Activated T-cell treated with anti-CD3 and anti-CD28 coated beads, Interleukin-2, amount 50 U/mL, for 72 hours (primary cell): ENCODE measurements at places on chromosomes 11 and 22. TPM values are rescaled to one million over a fixed set of nuclear protein-coding genes. Genes with fewer than 3 reads are reported as not detected.
A peak's percentile ranks its signal among the peaks of the same experiment; 100 is the strongest.

- peak; percentile 69 for DNase-seq
- H3K27me3 ChIP-seq, result no peaks in the 10 kb centered on the region
- peak overlapping the region; percentile 83 for H3K27ac ChIP-seq
- peak overlapping the region; percentile 96 for H3K4me3 ChIP-seq
- H3K36me3 ChIP-seq, result no peaks in the 10 kb centered on the region
These were observed 1.2 kb downstream of the TSPO start for GRCh38 chr22:43152357-43153071.

DNA sequence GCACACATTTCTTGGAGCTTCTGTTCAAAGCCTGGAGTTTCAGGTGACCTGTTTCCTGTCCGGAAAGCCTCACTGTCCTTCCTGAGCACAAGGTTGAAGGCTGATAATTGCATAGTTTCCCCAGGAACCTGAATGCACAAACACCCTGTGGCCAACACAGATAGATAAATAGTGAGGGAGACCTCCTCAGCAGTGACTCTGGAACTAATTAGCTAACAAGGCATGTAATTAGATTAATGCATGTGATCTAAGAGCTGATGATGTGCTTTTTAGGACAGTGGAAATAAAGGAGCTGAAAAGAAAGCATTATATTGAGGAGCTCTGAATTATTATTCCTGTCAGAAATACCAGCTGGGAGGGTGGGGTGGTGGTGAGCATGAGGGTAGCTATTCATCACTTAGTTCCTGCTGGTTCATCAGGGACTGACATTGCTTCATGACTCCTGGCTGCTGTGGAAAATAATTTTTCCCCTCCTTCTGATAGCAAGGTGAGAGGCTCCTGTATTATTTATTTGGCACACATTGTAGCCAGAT, 101.1 kb downstream of the NELL1 start:
- H3K27ac ChIP-seq, result no peak overlapping the region
- no peak overlapping the region for H3K4me3 ChIP-seq
- no peak for DNase-seq
- H3K27me3 ChIP-seq, result no peaks in the 10 kb centered on the region

DNA sequence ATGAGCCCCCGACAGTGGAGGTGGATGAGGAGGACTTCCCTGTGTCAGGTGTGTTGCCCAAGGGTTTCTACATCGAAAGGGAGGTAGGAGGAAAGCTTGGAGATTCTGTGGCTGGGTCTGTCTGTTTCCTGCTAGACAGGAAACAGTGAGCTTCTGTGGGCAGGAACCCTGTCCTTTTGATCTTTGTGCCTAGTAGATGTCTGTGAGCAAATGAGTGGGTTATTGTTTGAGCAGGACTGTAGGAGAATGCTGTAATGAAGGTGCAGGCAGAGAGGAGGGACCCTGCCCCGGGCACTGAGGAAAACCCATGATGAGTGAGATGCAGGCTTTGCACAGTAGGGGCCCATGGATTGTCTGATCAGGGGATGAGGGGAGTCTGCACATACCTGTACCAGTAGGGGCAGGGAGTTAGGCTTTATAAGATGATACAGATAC, 14.0 kb downstream of the USP35 start:
- DNase-seq, result peak; percentile 42
- H3K36me3 ChIP-seq, result peaks cover 2% of the 10 kb centered on the region
- H3K4me1 ChIP-seq, result peaks cover 47% of the 10 kb centered on the region
- H3K27ac ChIP-seq, result peak overlapping the region; percentile 82
- H3K27me3 ChIP-seq, result no peaks in the 10 kb centered on the region
- peak overlapping the region; percentile 80 for H3K4me3 ChIP-seq

DNA sequence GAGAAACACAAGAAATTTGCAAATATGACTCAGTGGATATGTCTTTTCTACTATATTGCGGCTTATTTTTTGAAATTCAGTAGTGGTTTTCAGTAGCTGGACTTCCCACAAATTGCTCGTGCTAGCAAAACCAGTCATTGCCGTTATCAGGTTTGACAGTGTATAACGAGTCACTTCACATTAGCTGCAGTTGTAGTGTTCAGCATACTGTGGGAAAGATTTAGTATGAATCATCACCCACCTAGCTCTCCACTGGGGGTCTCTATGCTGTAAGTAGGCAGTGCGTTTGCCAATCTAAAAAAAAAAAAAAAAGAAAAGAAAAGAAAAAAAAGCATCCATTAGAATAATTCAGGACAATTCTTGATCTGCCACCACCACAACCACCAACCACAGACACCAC, 1318.9 kb downstream of the LRRC4C start:
- DNase-seq, result no peak
- no peaks in the 10 kb centered on the region for H3K4me1 ChIP-seq
- no peak overlapping the region for H3K4me3 ChIP-seq

Gene OR4A16
- total RNA-seq, result not detected

Gene SEC14L6
- not detected for total RNA-seq
